ENCODE measurements at places on chromosomes 3 and 15. TPM values are rescaled to one million over a fixed set of nuclear protein-coding genes. Genes with fewer than 3 reads are reported as not detected.

DNA sequence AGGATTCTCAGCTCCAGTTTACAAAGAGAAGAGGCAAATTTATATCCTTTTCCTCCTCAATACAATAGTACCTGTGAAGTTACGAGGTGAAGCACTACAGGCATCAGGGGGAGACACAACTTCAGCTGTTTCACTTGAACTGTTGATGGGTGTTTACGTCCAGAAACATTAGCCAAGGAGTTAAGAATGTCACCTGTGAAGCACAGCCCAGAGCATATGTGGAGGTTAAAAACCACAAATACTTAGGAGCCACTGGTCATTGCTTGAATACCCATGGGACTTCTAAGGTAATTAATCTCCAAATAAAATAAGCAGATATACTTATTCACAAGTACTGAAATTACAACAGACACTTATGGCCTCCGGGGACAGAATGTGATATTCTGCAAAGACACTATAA lies 246.5 kb downstream of the ULK4 start:
- H3K4me3 ChIP-seq: no peak overlapping the region
- no peak for DNase-seq
- no peak overlapping the region for H3K27ac ChIP-seq
- H3K27me3 ChIP-seq: no peaks in the 10 kb centered on the region

DNA sequence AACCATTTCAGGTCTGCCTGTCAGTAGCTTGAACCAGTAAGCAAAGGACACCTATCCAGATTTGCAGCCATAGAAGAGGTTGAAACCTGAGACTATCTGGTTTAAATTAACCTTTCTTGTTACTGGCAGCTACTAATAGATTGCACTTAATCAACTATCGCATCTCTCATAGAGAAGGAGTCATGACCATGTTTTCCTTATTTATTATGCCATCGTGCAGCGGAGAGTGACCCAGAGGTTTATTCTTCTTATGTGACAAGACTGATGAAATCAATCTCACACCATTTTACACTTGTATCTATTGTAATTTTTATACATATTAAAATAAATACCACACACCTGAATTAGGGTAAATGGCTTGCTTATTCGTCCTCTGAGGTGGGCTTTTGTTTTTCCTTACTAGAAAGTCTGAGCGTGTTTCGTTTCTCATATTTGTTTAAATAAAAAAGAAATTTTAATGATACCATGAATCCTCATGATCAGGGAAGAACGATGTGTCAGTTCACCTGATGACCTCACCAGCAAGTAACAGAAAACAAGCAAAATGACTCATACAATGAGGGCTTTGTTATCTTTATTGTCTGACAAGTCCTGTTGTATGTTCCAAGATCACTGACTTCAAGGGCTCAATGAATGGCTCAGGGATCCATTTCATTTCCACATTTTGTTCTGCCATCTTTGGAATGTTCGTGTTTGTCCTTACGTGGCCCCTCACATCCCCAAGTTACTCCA lies 379.5 kb upstream of the DPH6 start:
- H3K4me1 ChIP-seq: no peaks in the 10 kb centered on the region
- H3K4me3 ChIP-seq: no peak overlapping the region
- H3K36me3 ChIP-seq: no peaks in the 10 kb centered on the region
- no peak overlapping the region for H3K27ac ChIP-seq

DNA sequence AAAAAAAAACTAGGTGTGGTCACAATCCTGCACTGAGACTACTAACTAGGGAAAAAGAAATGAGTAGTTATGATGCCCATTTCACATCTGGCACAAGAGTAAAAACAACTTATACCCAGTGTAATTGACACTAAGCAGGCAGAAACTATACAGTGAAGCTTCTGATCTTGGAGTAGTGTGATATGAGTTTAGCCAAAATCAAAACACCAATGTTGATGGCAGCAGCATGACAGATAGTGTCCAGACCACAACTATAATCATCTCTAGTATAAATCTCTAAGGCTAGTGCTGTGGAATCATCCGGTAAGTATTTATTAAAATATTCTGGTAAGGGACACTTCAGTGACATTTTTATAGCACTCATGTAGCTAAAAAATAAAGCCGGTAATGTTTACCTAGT lies 108.5 kb upstream of the EPHA6 start:
- H3K27me3 ChIP-seq: no peaks in the 10 kb centered on the region
- no peaks in the 10 kb centered on the region for H3K4me1 ChIP-seq
- no peak for DNase-seq

DNA sequence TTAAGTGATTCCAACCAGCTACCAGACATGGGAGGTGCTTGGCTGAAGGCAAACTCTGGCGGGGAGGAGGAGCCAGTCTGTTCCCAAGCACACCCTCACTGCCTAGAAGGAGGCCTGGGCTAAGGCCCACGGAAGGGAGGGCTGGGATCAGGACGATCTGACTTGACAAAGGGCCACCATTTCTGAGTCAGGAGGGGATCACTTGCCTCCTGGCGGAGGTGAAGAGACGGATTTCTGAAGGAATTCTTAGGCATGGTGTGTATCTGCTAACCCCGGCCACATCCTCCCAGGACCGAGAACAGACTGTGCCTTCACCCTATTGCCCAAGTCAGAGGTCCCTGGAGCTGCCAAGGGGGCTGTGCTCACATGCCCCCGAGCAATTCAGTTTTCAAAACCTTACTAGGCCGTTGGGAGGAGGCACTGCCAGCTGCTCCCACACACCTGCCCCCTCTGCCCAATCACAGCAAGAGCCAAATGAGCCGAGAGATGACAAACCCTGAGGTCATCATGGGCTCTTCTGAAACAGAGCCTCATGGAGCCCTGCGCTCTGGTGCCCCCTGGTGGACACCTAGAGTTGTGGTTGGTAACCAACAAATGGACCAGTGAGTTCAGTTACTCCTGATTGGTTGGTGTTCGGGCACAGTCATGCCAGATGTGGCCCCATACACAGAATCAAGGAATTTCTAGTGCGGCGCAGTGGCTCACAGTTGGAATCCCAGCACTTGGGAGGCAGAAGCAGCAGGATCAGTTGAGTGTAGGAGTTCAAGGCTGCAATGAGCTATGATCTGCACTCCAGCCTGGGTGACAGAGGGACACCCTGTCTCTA lies 6.5 kb upstream of the TNK2 start:
- peak overlapping the region; percentile 72 for H3K27ac ChIP-seq
- peaks cover 16% of the 10 kb centered on the region for H3K4me1 ChIP-seq
- no peak overlapping the region for H3K4me3 ChIP-seq
- no peaks in the 10 kb centered on the region for H3K36me3 ChIP-seq
- peak; percentile 96 for DNase-seq

GRCh38 chr3:191070762-191071403 lies 128.2 kb upstream of the OSTN start:
- H3K27me3 ChIP-seq: no peaks in the 10 kb centered on the region
- H3K4me3 ChIP-seq: no peak overlapping the region
- DNase-seq: no peak
- H3K27ac ChIP-seq: no peak overlapping the region

GRCh38 chr15:31377030-31377429 lies 50.4 kb downstream of the KLF13 start:
- DNase-seq: no peak
- no peak overlapping the region for H3K4me3 ChIP-seq
- no peak overlapping the region for H3K27ac ChIP-seq
- no peaks in the 10 kb centered on the region for H3K27me3 ChIP-seq
- peaks cover 80% of the 10 kb centered on the region for H3K36me3 ChIP-seq
- H3K4me1 ChIP-seq: peaks cover 63% of the 10 kb centered on the region

DNA sequence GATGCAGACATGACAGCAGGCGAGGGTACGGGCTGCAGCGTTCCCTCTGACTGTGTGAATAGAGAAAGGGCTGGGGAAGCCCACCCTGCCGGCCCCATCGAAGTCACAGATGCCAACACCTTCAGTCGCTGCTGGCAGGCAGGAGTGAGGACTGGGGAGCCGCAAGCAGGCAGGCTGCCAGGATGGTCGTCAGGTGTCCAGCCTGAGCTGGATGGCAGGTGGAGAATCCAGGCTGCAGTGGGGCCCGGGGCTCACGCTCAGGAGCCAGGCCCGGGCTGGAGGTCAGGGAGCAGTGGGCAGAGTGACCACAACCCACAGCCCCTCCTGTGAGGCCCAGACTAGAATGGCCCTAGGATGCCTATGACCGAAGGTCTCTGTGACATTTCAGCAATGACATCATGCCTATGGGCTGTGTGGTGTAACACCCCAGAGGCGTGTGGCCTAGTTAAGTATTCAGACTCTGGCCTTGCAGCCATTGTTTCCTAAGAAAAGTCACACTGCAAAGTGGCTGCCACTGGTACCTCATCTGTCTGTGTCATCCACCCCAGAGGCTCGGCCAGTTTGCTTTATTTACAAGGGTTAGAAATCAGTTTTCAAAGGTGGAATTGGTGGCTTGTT lies 15.7 kb downstream of the PRR23E start:
- no peak for DNase-seq
- H3K27me3 ChIP-seq: no peaks in the 10 kb centered on the region
- H3K4me3 ChIP-seq: no peak overlapping the region
- H3K36me3 ChIP-seq: no peaks in the 10 kb centered on the region

GRCh38 chr3:160876643-160877042 lies 120.6 kb downstream of the PPM1L start:
- H3K36me3 ChIP-seq: no peaks in the 10 kb centered on the region
- no peak overlapping the region for H3K4me3 ChIP-seq
- no peaks in the 10 kb centered on the region for H3K4me1 ChIP-seq
- DNase-seq: no peak
- peaks cover 7% of the 10 kb centered on the region for H3K27me3 ChIP-seq

DNA sequence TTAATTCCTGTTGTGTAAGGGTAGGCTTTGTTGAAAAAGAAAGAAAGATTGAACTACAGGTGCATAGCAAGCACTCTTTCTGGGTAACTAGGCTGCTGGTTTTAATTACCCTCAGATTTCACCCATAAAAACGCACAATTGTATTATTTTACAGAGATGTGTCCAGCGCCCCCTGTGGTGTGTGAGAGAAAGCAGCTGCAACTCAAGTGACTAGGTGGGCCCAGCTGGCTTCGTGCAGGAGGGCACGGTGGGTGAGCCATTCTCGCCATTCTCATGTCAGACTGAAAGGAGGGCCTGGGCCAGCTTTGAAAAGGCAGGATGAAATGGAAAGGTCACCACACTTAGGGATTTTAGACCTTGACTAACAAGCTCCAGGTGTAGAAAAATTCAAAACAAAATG lies 122.6 kb downstream of the LRIG1 start:
- H3K4me3 ChIP-seq: no peak overlapping the region
- H3K27me3 ChIP-seq: no peaks in the 10 kb centered on the region

DNA sequence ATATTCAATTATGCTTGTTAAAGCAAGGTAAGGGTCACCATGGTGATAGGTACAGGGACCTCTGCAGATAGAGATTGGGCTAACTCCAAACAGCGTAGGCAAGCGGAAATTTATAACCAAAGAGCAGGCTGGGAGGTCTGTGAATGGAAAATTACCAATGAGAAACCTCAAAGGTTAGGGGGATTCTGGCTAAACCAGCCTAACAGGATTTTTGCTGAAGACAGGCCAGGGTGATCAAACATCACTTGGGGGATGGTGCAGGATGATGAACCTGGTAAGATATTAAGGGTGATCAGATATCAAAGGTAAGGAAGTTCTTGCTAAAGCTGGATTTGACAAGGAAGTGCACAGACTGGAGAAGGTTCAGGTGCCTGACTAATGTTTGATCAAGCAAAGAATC lies 35.3 kb upstream of the SNRPN start:
- H3K27me3 ChIP-seq: no peaks in the 10 kb centered on the region
- H3K27ac ChIP-seq: no peak overlapping the region
- no peak for DNase-seq
- no peaks in the 10 kb centered on the region for H3K36me3 ChIP-seq
- H3K4me1 ChIP-seq: peaks cover 6% of the 10 kb centered on the region

- no peak for DNase-seq
- peaks cover 36% of the 10 kb centered on the region for H3K4me1 ChIP-seq
- H3K27me3 ChIP-seq: no peaks in the 10 kb centered on the region
- peaks cover 10% of the 10 kb centered on the region for H3K36me3 ChIP-seq
- no peak overlapping the region for H3K27ac ChIP-seq
- H3K4me3 ChIP-seq: no peak overlapping the region
Observed at GRCh38 chr3:194257916-194258668, 93.0 kb downstream of the CPN2 start.

- H3K36me3 ChIP-seq: no peaks in the 10 kb centered on the region
- no peaks in the 10 kb centered on the region for H3K27me3 ChIP-seq
- H3K4me3 ChIP-seq: no peak overlapping the region
- H3K4me1 ChIP-seq: no peaks in the 10 kb centered on the region
Observed at GRCh38 chr3:55337641-55338180, 149.4 kb downstream of the WNT5A start.

GRCh38 chr15:84915606-84915958 lies 31.1 kb downstream of the SLC28A1 start:
- peaks cover 6% of the 10 kb centered on the region for H3K27me3 ChIP-seq
- no peak overlapping the region for H3K4me3 ChIP-seq
- H3K27ac ChIP-seq: peak overlapping the region; percentile 72
- DNase-seq: no peak

DNA sequence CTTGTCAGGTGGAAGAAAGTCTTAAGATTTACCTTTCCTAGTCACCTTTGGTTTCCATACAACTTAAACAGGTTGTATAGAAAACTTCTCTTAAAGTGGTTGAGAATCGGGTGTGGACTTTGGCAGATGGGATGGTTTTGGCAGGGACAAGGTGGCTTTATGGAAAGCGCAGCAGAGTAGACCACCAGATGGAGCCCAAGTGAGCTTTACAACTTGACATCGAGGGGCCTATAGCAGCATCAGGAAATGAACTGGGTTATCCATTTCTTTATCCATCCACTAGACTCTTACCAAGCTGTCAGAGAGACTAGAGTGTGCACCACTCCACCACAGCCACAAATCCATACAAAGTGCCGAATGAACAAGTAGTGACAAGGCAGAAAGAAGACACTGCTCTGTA lies 85.3 kb upstream of the MBNL1 start:
- H3K4me1 ChIP-seq: peaks cover 50% of the 10 kb centered on the region
- no peaks in the 10 kb centered on the region for H3K36me3 ChIP-seq
- no peak overlapping the region for H3K4me3 ChIP-seq
- peak overlapping the region; percentile 7 for H3K27ac ChIP-seq
- DNase-seq: peak; percentile 60

DNA sequence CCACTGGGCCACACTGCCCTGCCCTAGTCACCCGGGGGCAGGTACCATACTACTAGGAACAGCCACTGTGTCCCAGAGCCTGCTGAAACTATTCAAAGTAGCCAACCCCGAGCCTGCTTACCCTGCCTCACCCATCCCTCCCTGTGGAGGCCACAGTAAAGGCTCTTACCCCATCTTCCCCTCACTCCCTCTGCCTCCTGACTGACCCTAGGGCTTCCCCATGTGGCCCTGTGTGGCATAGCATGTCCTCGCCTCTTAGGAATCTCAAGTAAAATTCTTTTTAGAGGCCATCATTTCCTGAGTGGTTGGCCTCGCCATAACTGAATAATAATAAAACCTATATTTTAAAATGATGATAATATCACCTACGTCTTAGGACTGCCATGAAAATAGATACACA lies 112.2 kb upstream of the SLC6A11 start:
- H3K36me3 ChIP-seq: no peaks in the 10 kb centered on the region
- no peak overlapping the region for H3K4me3 ChIP-seq
- peaks cover 8% of the 10 kb centered on the region for H3K4me1 ChIP-seq
- DNase-seq: no peak

- H3K4me1 ChIP-seq: no peaks in the 10 kb centered on the region
- peaks cover 52% of the 10 kb centered on the region for H3K27me3 ChIP-seq
- no peak overlapping the region for H3K27ac ChIP-seq
- no peaks in the 10 kb centered on the region for H3K36me3 ChIP-seq
Observed at GRCh38 chr3:46619845-46620778, 7.8 kb downstream of the FAM240A start.

Gene LSAMP
- not detected for total RNA-seq

Gene GOLGA8T
- not detected for total RNA-seq

Measured in activated CD4-positive, alpha-beta T cell treated with anti-CD3 and anti-CD28 coated beads, Interleukin-2, amount 10 ng/mL, durations not matched to agents 7 days and 5 days (primary cell).